CD4-positive, alpha-beta memory T cell (primary cell): ENCODE measurements at places on chromosomes 1 and 21.
A peak's percentile ranks its signal among the peaks of the same experiment; 100 is the strongest.

GRCh38 chr1:182841368-182841988 lies 2.3 kb downstream of the DHX9 start:
- peak overlapping the region; percentile 69 for H3K4me3 ChIP-seq
- H3K27ac ChIP-seq, result peak overlapping the region; percentile 81
- peaks cover 54% of the 10 kb centered on the region for H3K4me1 ChIP-seq
- H3K36me3 ChIP-seq, result peaks cover 26% of the 10 kb centered on the region

- H3K4me3 ChIP-seq, result no peak within 1 kb of the TSS
- H3K36me3 ChIP-seq, result no peaks in the 10 kb centered on the region
- H3K27me3 ChIP-seq, result no peaks in the 10 kb centered on the region
Observed at GRCh38 chr1:9069326-9070100, at the start of gene SLC2A5. Gene SLC2A5, minus strand, starts transcription at chr1:9069635. Its CDS starts 99 bp downstream, at chr1:9069536.

- no peak for DNase-seq
- H3K4me1 ChIP-seq, result no peaks in the 10 kb centered on the region
- H3K27ac ChIP-seq, result no peak overlapping the region
- no peaks in the 10 kb centered on the region for H3K36me3 ChIP-seq
- no peaks in the 10 kb centered on the region for H3K27me3 ChIP-seq
Observed at GRCh38 chr1:4173731-4174130, 273.7 kb upstream of the C1orf174 start.

GRCh38 chr1:57632401-57632800 lies 208.5 kb upstream of the DAB1 start:
- no peak overlapping the region for H3K27ac ChIP-seq
- no peaks in the 10 kb centered on the region for H3K27me3 ChIP-seq
- no peak overlapping the region for H3K4me3 ChIP-seq
- no peaks in the 10 kb centered on the region for H3K36me3 ChIP-seq
- DNase-seq, result no peak

DNA sequence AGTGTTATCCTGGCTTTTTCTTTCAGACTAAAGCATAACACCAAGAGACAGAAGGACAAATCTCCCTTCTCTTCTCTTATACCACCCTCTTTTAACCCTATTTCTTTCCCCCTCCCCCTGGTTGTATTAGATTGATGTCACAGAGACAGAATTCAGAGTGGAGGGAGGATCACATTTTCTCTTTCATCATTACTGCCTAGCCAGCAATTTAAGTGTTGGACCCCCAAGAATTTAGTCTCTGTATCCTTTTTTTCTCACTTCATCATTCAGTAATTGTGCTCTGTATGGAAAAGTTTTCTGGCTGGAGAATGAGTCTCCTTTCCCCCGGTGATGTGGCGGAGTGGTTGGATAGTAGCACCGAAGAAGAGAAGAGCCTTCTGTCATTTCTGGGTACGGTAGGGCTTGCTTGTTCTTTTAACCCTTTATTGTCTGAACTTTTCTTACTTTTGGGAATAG lies 124.8 kb downstream of the CLEC20A start:
- no peak overlapping the region for H3K27ac ChIP-seq
- no peak overlapping the region for H3K4me3 ChIP-seq
- no peaks in the 10 kb centered on the region for H3K4me1 ChIP-seq
- no peaks in the 10 kb centered on the region for H3K27me3 ChIP-seq
- DNase-seq, result no peak

GRCh38 chr1:102241431-102242338 lies 245.0 kb upstream of the OLFM3 start:
- H3K27ac ChIP-seq, result no peak overlapping the region
- no peak for DNase-seq
- no peaks in the 10 kb centered on the region for H3K36me3 ChIP-seq
- H3K27me3 ChIP-seq, result no peaks in the 10 kb centered on the region
- no peaks in the 10 kb centered on the region for H3K4me1 ChIP-seq

DNA sequence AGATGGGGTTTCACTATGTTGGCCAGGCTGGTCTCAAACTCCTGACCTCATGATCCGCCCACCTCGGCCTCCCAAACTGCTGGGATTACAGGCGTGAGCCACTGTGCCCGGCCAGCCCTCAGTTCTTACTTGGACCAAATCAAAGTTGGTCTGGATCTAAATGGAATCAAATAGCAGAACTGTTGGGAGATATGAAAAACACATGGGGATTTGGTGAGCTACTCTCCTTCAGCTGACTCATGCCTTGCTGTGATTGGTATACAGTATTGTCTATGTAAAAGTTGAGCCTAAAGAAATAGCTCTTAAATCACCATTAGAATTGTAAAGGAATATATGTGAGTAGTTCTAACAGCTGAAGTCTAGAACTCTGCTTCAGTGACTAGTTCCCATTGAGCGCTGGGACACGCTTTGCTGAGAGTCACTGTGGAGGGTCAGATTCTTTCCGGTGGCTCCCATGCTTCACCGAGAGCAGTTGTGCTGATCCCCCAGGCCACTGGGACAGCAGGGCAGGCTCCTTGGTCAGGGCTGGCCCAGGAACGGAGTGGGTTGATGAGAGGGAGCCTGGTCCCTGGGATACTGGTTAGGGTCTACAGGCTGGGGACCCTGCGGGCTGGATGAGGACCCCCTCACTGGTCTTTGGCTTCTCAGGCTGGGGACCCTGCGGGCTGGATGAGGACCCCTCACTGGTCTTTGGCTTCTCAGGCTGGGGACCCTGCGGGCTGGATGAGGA lies 14.0 kb downstream of the PKNOX1 start:
- H3K4me3 ChIP-seq, result no peak overlapping the region
- no peak overlapping the region for H3K27ac ChIP-seq
- no peaks in the 10 kb centered on the region for H3K36me3 ChIP-seq
- no peak for DNase-seq

DNA sequence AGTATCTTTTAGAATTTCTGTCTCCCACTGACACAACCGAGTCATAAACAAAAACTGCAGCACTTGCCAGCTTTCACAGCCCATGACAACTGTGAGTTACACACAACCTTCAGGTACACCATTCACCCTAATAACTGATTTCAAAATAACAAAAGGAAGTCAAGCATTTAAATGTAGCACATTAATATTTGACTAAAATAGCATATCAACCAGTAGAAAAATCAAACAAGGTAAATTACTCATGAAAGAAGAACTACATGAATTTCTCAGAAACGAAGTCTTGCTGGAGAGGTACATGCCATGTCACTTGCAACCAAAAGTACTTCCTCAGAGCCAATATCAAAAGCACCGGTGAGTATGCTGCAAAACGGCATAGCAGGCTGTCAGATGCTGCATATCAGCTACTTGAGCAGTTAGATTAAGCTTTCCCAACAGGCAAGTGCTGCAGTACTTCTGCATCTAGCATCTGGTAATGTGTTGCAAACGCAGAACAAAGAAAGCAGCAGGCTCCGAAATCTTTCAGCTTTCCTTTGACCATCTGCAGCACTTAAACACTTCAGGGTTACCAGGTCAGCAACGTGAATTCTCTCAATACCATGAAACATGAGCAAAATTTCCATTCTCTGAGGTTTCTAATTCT lies 223.2 kb downstream of the SMYD3 start:
- no peak overlapping the region for H3K4me3 ChIP-seq
- no peak overlapping the region for H3K27ac ChIP-seq
- DNase-seq, result no peak
- H3K4me1 ChIP-seq, result no peaks in the 10 kb centered on the region
